Aorta (tissue), 5 donors: ENCODE measurements at places on chromosomes 1 and 21.
A peak's percentile ranks its signal among the peaks of the same experiment; 100 is the strongest.

- no peak for DNase-seq
- no peak overlapping the region for H3K4me3 ChIP-seq
- no peak overlapping the region for H3K27ac ChIP-seq
- H3K4me1 ChIP-seq = no peaks in the 10 kb centered on the region
- no peaks in the 10 kb centered on the region for H3K27me3 ChIP-seq
These were observed 7.6 kb downstream of the UBL4B start for GRCh38 chr1:110119843-110120242.

GRCh38 chr1:172556461-172556860, 23.5 kb downstream of the SUCO start:
- H3K4me1 ChIP-seq = no peaks in the 10 kb centered on the region
- H3K36me3 ChIP-seq = peaks cover 4% of the 10 kb centered on the region
- no peak overlapping the region for H3K4me3 ChIP-seq

- no peak overlapping the region for H3K4me3 ChIP-seq
- H3K27ac ChIP-seq = no peak overlapping the region
- no peaks in the 10 kb centered on the region for H3K36me3 ChIP-seq
- H3K27me3 ChIP-seq = no peaks in the 10 kb centered on the region
- H3K4me1 ChIP-seq = no peaks in the 10 kb centered on the region
These were observed 48.2 kb downstream of the ELK4 start for GRCh38 chr1:205583461-205584130.

- no peaks in the 10 kb centered on the region for H3K27me3 ChIP-seq
- no peaks in the 10 kb centered on the region for H3K36me3 ChIP-seq
- no peak overlapping the region for H3K4me3 ChIP-seq
- no peak overlapping the region for H3K27ac ChIP-seq
- H3K4me1 ChIP-seq = no peaks in the 10 kb centered on the region
These were observed 3.0 kb upstream of the PPIE start for GRCh38 chr1:39735731-39736130.

DNA sequence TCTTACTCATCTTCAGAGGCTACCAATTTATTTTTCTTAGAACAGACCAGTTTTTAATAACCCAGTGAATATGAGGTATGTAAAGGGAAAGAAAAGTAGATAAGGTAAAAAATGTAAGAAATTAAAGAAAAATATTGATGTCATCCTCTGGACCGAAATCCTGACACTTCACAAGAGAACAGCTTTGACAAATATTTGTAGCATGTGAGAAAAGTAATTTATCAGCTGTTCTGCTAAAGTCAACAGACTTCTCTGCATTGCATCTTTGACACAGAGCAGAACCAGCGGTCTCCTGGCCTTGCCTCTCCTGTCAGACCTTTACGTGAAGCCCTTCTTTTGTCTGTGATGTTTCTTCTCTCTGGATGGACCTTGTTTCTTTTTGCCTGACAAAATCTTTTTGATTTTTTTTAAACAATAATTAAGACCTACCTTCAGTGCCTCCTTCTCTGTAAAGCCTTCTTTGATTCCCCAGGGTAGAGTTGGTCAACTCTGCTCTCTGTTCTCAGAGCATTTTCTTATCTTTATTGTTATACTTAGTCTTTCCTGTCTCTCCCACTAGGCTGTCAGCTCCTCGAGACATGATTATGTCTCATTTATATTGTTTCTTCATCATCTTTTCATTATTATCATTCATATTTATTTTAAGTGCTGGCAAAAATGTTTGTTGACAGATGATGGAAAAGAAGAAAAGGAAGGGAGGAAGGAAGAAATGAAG, 35.4 kb downstream of the RGS4 start:
- H3K4me1 ChIP-seq = no peaks in the 10 kb centered on the region
- no peak for DNase-seq
- no peaks in the 10 kb centered on the region for H3K27me3 ChIP-seq
- H3K36me3 ChIP-seq = no peaks in the 10 kb centered on the region
- H3K27ac ChIP-seq = no peak overlapping the region

- no peak for DNase-seq
- H3K27ac ChIP-seq = no peak overlapping the region
- H3K27me3 ChIP-seq = no peaks in the 10 kb centered on the region
- H3K4me1 ChIP-seq = no peaks in the 10 kb centered on the region
These were observed 775.6 kb downstream of the LTN1 start for GRCh38 chr21:28216976-28217523.

- no peaks in the 10 kb centered on the region for H3K36me3 ChIP-seq
- no peak overlapping the region for H3K4me3 ChIP-seq
- DNase-seq = no peak
- no peak overlapping the region for H3K27ac ChIP-seq
These were observed 768.4 kb downstream of the LTN1 start for GRCh38 chr21:28224191-28224726.

- H3K4me1 ChIP-seq = no peaks in the 10 kb centered on the region
- no peak for DNase-seq
- H3K4me3 ChIP-seq = no peak overlapping the region
- no peaks in the 10 kb centered on the region for H3K36me3 ChIP-seq
These were observed 24.7 kb upstream of the LRRN2 start for GRCh38 chr1:204709960-204710912.

DNA sequence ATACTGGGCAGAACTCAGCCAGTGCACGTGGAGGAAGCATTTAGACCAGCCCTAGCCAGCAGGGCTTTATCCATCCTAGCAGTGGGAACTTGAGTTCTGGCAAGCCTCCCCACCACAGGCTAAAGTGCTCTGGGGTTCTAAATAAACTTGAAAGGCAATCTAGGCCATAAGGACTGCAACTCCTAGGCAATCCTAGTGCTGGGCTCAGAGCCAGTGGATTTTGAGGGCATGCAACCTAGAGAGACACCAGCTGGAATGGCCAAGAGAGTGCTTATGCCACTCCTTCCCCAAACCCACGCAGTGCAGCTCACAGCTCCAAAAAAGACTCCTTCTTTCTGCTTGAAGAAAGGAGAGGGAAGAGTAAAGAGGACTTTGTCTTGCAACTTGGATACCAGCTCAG, 70.5 kb upstream of the APOBEC4 start:
- no peak overlapping the region for H3K27ac ChIP-seq
- H3K4me3 ChIP-seq = no peak overlapping the region
- H3K36me3 ChIP-seq = no peaks in the 10 kb centered on the region
- no peaks in the 10 kb centered on the region for H3K4me1 ChIP-seq
- DNase-seq = no peak
- H3K27me3 ChIP-seq = no peaks in the 10 kb centered on the region

GRCh38 chr21:42744520-42745445, 91.4 kb downstream of the PDE9A start:
- no peaks in the 10 kb centered on the region for H3K27me3 ChIP-seq
- H3K36me3 ChIP-seq = no peaks in the 10 kb centered on the region
- no peak overlapping the region for H3K27ac ChIP-seq
- DNase-seq = peak; percentile 55
- no peaks in the 10 kb centered on the region for H3K4me1 ChIP-seq

DNA sequence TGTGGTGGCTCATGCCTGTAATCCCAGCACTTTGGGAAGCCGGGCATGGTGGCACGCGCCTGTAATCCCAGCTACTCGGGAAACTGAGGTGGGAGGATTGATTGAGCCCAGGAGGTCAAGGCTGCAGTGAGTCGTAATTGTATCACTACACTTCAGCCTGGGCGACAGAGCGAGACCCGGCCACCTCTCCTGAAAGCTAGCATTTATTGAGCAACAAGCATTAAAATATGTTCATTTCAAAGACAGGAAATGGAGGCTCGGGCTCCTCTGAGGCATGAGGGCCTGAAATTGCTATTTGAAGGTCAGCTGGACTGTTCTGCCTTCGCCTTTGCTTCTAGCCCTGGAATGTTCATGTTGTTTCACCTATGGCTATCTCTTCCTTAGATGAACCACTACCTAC, 34.5 kb downstream of the SPATA21 start:
- H3K4me1 ChIP-seq = no peaks in the 10 kb centered on the region

DNA sequence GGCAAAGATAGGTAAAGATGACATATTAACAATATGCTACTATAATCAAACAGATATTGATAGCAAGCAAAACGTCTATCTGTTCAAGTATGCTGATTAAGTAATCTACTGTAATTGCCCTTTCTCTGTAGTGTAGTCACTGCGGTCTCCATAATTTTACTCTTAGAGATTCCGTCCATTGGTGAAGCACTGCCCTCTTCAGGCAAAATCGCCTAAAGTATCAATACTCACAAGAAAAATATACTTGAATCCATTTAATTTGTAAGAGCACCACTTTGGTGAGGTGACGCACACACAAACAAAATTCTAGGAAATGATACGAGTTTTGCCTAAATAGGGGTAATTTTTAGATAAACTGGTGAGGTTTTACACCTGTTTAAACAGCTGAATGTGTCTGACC, 434.6 kb upstream of the CHRM3 start:
- no peaks in the 10 kb centered on the region for H3K27me3 ChIP-seq
- H3K27ac ChIP-seq = no peak overlapping the region
- no peaks in the 10 kb centered on the region for H3K36me3 ChIP-seq
- no peak for DNase-seq
- no peak overlapping the region for H3K4me3 ChIP-seq

GRCh38 chr1:34373912-34374311, 197.2 kb downstream of the C1orf94 start:
- no peaks in the 10 kb centered on the region for H3K36me3 ChIP-seq
- H3K27ac ChIP-seq = no peak overlapping the region
- no peaks in the 10 kb centered on the region for H3K4me1 ChIP-seq
- H3K27me3 ChIP-seq = no peaks in the 10 kb centered on the region
- no peak overlapping the region for H3K4me3 ChIP-seq

DNA sequence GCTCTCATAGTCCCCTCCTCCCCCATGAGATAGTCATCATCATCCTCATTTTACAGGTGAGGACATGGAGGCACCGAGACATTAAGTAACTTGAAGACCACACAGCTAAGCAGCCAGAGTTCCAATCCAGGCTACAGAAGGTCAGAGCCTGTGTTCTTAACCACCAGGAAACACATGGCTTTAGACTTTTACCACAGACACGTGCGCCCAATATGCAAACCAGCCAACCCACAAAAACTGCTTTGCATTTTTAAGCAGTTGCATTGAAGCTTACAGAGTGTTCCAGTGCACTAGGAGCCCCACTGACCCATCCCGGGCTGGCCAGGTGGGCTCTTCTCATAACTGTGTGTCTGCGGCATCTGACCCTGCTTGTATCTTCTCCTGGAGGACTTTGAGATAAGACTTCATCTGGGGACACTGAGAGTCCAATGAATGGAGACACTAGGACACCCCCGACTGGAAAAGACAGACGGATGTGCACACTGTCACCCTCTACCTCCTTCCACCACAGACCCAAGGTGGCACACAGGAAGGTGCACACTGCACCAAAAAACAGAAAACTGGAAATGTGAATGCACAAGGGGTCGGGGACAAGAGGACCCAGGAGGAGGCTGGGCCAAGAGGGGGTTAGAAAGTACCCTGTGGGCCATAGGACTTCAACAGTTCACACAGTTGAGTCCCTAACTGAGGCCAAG, 56.4 kb downstream of the ETS2 start:
- H3K27me3 ChIP-seq = no peaks in the 10 kb centered on the region
- no peak overlapping the region for H3K4me3 ChIP-seq
- no peak for DNase-seq
- H3K27ac ChIP-seq = no peak overlapping the region
- no peaks in the 10 kb centered on the region for H3K36me3 ChIP-seq

DNA sequence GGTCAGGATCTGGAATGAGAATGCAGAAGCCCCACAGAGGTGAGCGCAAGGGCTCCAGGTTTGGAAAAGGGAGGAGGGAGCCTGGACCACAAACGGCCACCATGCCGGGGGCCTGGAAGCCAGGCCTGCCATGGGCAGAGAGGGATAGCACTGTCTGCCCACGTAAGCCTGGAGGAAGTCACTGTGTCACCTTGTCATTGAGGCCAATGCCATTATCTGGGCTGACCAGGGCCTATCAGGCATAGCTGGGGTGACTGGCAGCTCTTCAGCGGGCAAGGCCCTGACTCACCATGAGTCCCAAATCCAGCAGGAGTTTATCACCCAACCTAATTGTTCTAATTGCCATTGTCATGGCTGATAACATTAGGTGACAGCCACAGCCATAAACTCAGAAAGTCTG, 84.6 kb downstream of the MATN1 start:
- H3K36me3 ChIP-seq = no peaks in the 10 kb centered on the region
- no peak overlapping the region for H3K4me3 ChIP-seq
- no peak overlapping the region for H3K27ac ChIP-seq

DNA sequence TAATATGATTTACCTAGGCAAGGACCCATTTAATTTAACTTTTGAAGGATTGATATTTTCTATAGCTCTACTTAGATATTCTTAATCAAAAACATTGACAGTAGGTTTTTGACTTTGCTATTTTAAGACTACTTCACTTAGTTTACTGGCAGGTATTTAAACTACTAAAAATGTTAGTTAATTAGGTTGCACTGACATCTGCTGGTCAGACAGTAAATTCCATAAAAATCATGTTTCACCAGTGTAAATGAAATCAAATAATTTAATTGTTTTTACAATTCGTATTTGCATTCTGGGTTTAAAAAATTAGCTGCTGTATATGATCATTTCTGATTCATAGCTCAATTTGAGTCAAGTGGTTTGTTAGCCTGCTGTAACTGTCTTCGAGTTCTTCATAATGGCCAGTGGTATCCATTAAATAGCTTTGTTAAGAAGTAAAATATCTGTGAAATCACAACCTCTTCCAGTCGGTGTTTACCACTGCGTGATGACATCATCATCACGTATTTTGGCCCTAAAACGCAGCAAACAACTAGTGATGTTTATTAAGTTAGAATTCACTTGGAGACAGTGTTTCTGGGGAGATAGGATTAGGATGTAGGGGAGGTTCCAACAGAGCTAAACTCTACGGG, 26.2 kb downstream of the EXTL2 start:
- no peak overlapping the region for H3K27ac ChIP-seq
- H3K4me3 ChIP-seq = no peak overlapping the region
- H3K27me3 ChIP-seq = no peaks in the 10 kb centered on the region
- H3K36me3 ChIP-seq = no peaks in the 10 kb centered on the region
- no peak for DNase-seq
- no peaks in the 10 kb centered on the region for H3K4me1 ChIP-seq

- H3K27me3 ChIP-seq = peaks cover 2% of the 10 kb centered on the region
- no peak overlapping the region for H3K4me3 ChIP-seq
These were observed 8.2 kb upstream of the TTLL10 start for GRCh38 chr1:1165485-1165884.

DNA sequence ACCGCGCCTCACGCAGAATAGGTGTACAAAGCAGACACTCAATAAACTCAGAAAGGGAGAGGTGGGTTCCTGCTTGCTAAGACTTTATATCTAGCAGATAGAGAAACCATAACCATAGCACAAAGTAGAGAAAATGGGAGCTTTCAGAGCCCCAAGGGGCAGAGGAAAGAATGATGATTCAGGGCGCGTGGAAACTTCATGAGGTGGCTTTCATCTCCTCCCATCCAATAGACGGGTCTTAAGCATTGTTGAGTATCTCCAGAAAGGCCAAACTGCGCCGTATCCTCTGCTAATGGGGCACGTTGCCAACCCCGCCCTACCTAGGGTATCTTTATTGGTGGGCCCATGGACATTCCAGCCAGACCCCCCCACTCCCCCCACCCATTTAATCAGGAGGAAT, 778 bp upstream of the MIXL1 start:
- no peak overlapping the region for H3K27ac ChIP-seq
- no peaks in the 10 kb centered on the region for H3K27me3 ChIP-seq
- no peaks in the 10 kb centered on the region for H3K4me1 ChIP-seq
- no peak for DNase-seq

- H3K4me3 ChIP-seq = no peak overlapping the region
- no peaks in the 10 kb centered on the region for H3K36me3 ChIP-seq
- no peak overlapping the region for H3K27ac ChIP-seq
- H3K27me3 ChIP-seq = no peaks in the 10 kb centered on the region
- no peaks in the 10 kb centered on the region for H3K4me1 ChIP-seq
These were observed 6.1 kb upstream of the CD1A start for GRCh38 chr1:158248118-158248517.
